Stimulated activated CD4-positive, alpha-beta T cell treated with anti-CD3 and anti-CD28 coated beads, Interleukin-1b, Interleukin-23, amount 100 ng/mL, for 1 hour (primary cell): ENCODE measurements at places on chromosomes 2 and 18.

- DNase-seq, result no peak
These were observed 27.0 kb downstream of the TMEM200C start for GRCh38 chr18:5868218-5868854.

- no peak for DNase-seq
These were observed 27.9 kb downstream of the TGFBRAP1 start for GRCh38 chr2:105301646-105302045.

DNA sequence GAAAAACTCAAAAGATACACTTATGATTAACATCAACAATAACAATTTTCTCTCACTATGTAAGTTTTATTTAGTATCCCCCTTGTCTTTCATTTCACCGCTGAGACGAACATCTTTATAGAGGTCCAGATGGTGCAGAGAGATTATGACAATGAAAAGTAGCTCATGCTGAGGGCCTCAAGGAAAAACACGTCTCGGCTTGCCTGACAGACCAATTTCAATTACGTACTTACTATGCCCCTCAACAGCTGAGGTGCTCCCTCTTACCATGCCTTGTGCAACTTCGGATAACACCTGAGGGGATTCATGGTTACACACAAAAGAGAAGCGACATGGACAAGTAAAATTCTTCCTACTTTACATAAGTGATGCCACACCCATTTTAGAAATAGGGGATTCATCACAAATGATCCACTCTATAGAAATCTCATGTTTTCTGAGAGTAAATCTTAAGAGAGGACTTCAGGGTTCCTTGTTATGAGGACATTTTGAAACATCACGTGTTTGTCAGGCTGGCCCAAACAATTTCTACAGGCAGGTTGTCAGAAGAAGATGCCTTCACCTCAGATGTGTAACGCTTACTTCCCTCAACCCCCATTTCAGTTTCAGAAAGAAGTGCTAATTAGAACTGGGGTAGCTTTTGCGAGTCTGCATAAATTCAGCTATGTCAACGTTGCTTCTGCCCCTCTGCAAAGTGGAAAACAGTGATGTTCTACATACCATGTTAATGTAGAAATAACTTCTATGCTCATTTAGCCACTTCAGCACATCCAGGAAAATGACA lies 191.4 kb downstream of the NRXN1 start:
- no peak for DNase-seq

GRCh38 chr2:199100326-199101110 lies 357.2 kb downstream of the SATB2 start:
- no peak for DNase-seq

DNA sequence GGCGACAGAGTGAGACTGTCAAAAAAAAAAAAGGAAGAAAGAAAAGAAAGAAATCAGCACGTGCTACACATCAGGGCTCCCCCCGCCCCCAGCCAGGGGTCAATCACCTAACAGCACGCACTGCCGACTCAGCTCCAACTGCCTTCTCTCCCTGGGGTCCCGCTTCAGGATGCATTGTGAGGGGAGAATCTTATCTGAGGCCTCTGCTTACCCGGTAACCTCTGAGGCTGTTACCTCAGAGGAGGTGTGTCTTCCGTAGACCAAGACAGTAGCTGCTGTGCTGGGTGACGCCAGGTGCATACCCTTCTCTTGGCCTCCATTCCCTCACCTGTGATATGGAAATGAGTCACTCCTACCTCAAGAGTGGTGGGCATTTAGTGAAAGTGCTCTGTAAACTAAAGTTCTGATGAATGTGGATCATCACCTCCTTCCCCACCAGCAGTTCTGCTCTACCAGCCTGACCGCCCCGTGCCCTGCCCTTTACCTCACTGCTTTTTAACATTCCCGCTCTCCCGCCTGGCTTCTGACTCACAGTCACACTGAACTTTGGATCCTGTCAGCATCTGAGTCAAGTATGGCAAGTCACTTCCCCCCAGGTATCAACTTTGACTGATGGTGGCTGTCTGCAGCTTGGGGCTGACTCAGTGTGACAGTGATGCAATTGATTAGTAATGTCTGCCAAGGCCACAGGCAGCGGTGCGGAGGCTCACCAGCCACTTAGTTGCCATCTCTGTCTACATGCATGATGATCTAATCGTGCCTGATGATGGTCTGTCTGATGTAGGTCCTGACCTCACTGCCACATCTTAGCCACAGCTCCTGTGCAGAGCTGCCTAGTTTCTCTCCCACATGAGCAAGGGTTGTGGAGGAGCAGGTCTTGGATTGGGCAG lies 20.1 kb downstream of the ARID5A start:
- DNase-seq, result no peak

GRCh38 chr18:23363865-23364570 lies 89.1 kb upstream of the RIOK3 start:
- DNase-seq, result no peak

GRCh38 chr18:57433482-57433881 lies 1.7 kb upstream of the ONECUT2 start:
- DNase-seq, result no peak

- DNase-seq, result no peak
These were observed 8.6 kb downstream of the RBMS1 start for GRCh38 chr2:160484859-160485520.

- no peak for DNase-seq
These were observed 132.0 kb upstream of the CCDC195 start for GRCh38 chr2:224847961-224848850.

GRCh38 chr2:113847144-113847543 lies 42.7 kb upstream of the ACTR3 start:
- DNase-seq, result no peak

DNA sequence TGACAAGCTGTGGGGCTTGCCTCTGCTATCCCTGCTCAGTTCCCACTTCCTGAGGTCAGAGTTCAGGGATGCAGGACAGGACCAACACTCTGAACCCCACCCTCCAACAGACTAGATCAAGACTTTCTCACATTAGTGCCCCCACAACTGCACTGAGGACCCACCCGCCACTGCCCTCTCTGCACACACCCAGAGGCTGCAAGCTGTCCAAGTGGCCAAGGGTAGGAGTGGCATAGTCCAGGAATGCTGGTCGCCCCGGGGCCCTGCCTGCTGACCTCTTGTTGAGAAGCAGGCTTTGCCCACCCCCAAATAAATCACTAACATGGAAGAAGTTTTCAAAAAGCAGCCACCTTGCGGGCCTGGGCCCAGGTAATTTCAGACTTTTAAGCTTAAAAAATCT lies 5.5 kb upstream of the KIF1A start:
- DNase-seq, result no peak

- DNase-seq, result no peak
These were observed 123.1 kb downstream of the PRPF40A start for GRCh38 chr2:152594022-152594766.

- no peak for DNase-seq
These were observed 141.2 kb downstream of the IKZF2 start for GRCh38 chr2:213010106-213010779.

- DNase-seq, result no peak
These were observed 385.1 kb upstream of the POU3F3 start for GRCh38 chr2:104468846-104469245.

GRCh38 chr2:177553176-177553884 lies 160.8 kb downstream of the AGPS start:
- no peak for DNase-seq

- peak; percentile 67 for DNase-seq
These were observed 29.3 kb upstream of the DUSP2 start for GRCh38 chr2:96174251-96175144.

GRCh38 chr2:26274058-26274613 lies 29.4 kb downstream of the HADHB start:
- no peak for DNase-seq

- no peak for DNase-seq
These were observed 94.7 kb upstream of the CDKL4 start for GRCh38 chr2:39338502-39338901.

GRCh38 chr2:132521341-132521740 lies 104.7 kb downstream of the GPR39 start:
- DNase-seq, result no peak

DNA sequence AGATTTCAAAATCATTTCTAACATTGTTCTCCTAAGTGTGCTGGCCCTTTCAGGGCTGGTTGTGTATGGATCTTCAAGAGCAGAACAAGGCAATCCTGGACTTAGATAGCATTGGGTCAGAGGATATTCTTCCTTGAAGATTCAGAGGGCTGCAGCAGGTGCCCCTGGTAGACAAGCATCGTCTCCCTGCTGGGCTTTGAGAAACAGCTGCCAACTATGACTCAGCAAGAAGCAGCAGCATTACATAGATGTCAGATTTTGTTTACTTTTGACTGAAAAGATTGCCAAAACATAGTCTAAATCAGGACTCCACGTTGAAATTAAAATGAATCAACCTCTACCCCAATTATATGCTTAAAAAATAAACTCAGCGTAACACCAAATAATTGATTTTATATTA lies 618.8 kb downstream of the SOCS6 start:
- DNase-seq, result no peak

DNA sequence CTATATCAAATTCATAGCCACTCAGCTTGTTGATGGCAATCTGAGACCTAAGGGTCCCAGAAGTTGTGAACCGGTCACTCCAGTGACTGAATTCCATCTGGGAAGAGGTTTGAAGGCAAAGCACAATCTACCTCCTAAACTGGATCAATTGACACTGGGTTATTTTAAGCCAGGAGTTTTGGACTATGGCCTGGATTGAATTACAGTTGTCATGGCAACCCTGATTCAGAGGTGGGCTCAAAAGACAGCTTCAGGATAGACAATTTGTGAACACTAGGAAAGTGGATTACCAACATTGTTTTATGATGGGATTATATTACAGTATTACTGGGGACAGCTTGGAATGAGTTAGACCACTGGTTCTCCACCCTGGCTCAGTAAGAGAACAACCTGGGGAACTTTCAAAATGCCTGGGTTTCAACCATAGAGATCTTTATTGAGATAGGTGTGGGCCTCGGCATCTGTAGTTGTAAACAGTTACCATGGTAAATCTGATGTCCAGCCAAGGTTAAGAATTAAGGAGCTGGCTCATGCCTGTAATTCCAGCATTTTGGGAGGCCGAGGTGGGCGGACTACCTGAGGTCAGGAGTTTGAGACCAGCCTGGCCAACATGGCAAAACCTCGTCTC lies 58.8 kb downstream of the MFSD6 start:
- DNase-seq, result no peak

- no peak for DNase-seq
These were observed 109.8 kb downstream of the FARSB start for GRCh38 chr2:222545823-222546795.

- no peak for DNase-seq
These were observed 141.1 kb upstream of the ETAA1 start for GRCh38 chr2:67255933-67256615.

DNA sequence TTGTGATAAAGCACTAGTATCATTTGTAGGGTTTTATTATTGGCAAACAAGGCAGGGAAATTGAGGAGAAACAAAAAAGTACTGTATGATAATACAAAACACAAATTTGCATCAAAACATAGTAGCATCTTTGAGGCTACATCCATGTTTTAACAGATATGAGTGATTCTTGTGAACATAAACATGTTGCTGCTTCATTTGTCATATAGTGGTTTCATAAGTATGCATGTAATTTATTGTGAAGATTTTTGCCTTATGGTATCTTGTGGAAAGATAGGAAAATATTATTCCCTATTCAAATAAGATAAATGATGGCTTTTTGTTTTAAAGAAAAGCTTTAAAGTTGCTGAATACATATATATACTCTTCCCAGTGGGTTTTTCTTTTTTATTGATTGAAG lies 60.3 kb downstream of the VRK2 start:
- no peak for DNase-seq
